ENCODE measurements at places on chromosomes 3 and 15. TPM values are rescaled to one million over a fixed set of nuclear protein-coding genes. Genes with fewer than 3 reads are reported as not detected.

DNA sequence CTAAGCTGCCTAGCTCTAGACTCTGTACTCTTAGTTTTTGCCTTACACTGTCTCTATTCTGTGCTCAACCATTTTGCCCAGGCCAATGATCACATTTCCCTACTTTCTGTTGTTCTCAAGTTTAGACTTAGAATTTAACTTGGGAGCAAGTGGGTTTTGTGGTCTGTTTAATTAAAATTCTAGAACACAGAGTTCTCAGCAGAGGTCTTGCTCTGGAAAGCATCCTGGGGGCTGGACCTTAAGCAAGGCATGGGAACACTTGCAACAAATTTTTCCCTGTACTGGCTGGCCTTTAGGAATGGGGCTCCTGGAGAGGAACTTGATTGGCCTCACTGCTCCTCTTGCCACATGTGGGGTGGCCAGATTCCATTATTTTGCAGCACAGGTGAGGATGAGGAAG lies 236.3 kb upstream of the LRTM1 start:
- DNase-seq, result no peak

DNA sequence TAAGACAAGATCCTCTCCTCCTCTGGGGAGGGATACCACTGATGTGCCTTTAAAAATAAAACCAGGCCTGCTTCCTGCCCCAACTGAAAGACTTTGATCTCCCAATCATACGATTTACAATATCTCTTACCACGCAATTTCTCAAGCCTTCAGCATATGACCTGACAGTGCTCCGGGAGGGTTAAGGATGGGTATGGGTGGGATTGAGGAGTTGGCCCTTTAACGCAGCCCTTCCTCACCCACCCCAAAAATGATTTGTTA lies 67.4 kb downstream of the LRIG1 start:
- no peak for DNase-seq

- DNase-seq, result no peak
These were observed 23.0 kb downstream of the ITGA11 start for GRCh38 chr15:68408971-68409370.

DNA sequence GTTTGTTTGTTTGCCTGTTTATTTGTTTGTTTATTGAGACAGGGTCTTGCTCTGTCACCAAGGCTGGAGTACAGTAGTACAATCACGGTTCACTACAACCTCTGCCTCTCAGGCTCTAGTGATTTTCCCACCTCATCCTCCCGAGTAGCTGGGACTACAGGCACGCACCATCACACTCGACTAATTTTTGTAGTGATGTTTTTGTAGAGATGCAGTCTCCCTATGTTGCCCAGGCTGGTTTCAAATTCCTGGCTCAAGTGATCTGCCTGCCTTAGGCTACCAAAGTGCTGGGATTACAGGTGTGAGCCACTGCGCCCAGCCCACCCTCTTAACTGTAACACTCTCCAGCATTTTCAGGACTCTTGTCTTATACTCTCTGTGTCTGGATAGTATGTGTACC lies 26.7 kb downstream of the PLD1 start:
- no peak for DNase-seq

GRCh38 chr3:195914648-195915473 lies 6.5 kb upstream of the TNK2 start:
- DNase-seq, result peak; percentile 95

- DNase-seq, result no peak
These were observed 587.3 kb downstream of the IGSF11 start for GRCh38 chr3:118447339-118447738.

- no peak for DNase-seq
These were observed 32.6 kb downstream of the CCNB2 start for GRCh38 chr15:59137566-59137965.

GRCh38 chr3:184389384-184389783 lies 9.5 kb downstream of the CHRD start:
- DNase-seq, result no peak

DNA sequence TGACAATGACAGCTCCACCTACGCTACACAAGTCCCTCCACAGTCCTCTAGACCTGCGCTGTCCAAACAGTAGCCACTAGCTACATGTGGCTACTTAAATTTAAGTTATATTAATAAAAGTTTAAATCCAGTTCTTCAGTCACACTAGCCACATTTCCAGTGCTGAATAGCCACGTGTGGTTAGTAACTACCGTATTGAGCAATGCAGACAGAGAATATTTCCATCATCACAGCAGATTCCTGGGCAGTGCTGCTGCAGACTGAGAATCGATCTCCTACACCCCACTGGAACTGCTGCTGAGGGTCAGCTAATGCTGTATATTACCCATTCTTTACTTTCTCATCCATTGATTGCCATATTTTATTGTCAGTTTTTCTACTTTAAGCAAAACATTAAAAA lies 40.9 kb downstream of the HDC start:
- no peak for DNase-seq

DNA sequence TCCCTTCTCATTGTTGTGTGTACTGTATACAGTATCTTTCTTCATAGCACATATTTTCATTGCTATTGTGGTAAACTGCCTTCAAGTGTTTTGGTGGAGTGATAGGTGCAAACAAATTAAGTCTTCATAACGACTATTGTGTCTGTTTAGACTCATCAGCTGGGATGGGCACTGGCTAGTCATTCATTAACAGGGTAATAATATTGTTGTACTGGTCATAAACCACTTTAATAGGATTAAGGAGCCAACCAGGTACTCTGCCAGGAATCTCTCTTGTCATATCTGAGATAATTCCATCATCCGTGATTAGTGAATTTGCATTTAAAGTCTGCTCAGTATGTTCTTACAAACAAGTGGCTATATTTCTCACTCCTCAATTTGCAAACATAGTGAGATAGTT lies 10.2 kb upstream of the TMEM45A start:
- no peak for DNase-seq

- DNase-seq, result no peak
These were observed 12.7 kb downstream of the TAGLN3 start for GRCh38 chr3:112011376-112011940.

DNA sequence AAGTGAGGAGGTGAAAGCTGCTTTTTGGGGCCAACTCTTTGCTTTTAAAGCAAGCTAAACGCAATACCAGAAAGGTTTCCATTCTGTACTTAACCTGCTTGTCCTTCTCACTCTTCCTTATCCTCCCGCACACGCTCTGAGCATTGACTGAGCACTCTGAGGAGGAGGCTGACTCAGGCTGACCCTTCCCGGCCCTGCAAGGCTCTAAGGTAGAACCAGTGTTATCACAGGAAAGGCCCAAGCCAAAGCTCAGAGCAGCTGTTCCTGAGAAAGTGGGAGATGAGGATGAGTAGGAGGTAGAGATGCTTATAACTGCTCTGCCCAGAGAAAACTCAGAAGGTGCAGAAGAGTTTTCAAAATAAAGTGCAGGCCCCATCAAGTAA lies 2.3 kb downstream of the B3GNT5 start:
- DNase-seq, result no peak

DNA sequence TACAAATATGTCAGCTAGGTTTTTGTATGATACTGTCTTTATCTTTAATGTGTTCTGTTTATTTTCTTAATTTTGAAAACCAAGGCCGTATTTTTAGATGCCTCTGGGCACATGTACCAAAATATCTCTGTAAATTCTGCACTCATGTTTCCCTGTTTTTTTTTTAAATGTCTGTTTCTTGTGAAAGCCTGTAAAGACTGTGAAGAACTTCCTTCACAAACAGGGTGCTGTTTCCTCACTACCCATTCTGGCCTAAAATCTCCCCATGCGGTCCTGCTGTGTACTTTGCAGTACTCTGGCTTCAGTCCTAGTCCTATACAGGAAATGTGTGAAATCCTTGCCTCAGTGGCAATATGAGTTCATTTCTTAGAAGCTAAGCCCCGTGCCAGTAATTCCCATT lies 133.4 kb upstream of the ZBTB20 start:
- no peak for DNase-seq

GRCh38 chr15:85539491-85539890 lies 159.1 kb downstream of the AKAP13 start:
- no peak for DNase-seq

- DNase-seq, result peak; percentile 44
These were observed 32.5 kb downstream of the CDCP1 start for GRCh38 chr3:45113625-45114050.

DNA sequence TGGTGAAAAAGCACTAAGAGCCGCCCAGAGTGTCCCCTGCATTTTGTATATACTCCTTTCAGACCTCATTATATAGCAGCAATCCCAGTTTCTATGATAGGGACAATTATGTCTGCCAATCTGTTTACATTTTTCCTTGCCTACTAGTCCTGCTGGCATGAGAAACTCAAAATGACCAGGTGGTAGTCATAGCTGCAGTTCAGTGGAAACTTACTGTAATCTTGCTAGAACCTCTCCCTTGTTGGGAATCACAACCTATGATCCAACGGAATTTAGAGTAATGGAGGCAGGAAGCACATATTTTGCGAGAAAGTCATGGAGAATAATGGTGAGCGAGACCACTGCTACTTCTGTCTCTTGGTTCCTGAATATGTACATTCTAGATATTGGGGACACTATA lies 28.6 kb upstream of the MINAR1 start:
- no peak for DNase-seq

DNA sequence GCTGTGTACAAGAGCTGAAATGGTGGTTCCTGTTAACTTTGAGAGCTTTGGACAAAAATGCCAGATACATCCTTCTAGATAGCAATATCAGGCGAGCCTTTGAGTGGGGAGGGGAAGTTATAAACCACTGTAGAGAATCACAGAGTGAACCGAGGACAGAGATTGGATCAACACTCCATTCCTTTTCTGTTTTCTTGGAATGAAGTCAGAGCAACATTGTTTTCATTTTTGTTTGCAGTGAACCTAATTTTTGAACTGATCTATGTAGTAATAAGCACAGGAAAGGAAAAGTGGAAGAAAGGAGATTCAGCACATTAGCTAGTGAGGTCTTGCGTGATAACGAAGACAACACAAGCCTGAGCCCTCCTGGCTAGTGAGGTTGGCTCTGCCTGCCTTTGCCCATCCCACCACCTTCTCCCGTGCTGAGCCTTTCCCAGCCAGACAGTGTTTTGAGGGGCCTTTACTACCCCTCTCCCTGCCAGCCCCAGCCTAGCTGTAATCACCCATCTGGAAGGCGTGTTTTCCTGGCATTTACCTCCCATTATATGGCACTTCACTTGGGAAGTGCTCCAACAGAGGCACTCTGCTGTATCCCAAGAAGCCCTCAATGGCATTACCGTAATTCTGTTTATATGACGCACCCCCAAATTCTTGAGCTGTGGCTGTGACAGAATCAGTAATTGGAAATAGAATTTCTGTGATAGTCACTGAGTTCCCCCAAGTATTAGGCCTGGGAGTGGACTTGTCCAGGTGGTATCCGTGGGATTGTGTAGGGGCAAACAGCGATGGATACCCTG lies 129.8 kb downstream of the CACNA1D start:
- DNase-seq, result no peak

DNA sequence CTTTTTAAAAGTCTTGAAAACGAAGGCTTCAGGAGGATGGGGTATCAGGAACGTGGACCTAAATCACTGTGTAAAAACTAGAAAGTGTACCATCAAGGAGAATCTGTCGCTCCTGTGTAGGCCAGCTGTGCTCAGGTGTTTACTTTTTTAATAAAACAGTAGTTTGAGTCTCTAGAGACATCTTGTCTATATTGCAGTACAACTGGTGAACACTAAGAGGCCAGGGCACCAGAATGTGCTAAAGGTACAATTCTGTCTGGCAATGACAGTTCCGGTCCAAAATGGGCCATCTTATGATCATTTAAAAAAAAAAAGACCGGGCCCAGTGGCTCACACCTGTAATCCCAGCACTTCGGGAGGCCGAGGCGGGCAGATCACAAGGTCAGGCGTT lies 61.8 kb upstream of the MCF2L2 start:
- no peak for DNase-seq

DNA sequence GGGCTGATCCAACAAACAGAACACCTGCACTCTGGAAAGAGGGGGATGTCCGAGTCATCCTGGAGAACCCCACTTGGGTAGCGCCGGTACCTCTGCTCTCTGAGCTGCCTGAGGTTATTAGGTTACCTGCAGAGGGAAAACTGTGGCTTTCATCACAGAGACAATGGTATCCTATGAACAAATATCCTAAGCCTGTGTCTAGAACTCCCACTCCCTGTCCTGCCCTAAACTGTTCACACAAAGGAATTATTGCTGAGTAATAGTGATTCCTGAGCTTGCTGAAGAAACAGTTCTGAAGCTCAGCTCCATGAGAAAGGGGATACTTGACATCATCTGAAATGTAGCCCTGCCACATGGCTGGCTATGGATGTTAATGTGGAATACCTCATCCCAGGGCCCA lies 31.9 kb upstream of the WNT5A start:
- no peak for DNase-seq

- no peak for DNase-seq
These were observed 92.6 kb downstream of the LEKR1 start for GRCh38 chr3:156918746-156919145.

GRCh38 chr15:36996538-36997181 lies 103.7 kb downstream of the MEIS2 start:
- no peak for DNase-seq

DNA sequence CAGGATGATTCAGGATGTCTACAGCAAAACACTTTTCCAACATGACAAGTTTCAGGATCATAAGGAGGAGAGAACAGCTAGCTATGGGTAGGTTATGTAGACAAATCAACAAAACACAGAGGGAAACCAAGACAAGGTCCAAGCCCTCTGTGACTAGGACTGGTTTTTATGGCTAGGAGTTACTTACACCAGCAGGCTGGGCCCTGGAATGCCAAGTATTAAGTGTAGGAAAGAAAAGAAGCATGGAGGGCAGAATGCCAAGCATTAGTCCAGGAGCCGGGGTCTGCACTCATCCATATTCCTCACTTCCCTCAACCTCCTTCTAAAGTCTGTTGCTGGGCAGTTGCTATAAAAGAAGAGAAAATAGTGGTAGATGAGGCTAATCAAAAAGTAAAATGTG lies 35.3 kb upstream of the PPP2R3A start:
- DNase-seq, result no peak

- no peak for DNase-seq
These were observed 130.0 kb upstream of the KCNMB2 start for GRCh38 chr3:178406206-178406605.

- DNase-seq, result no peak
These were observed 27.5 kb downstream of the PLOD2 start for GRCh38 chr3:146133441-146133840.

The SPESP1 gene
- total RNA-seq, result 4.2 TPM

The DGKG gene
- total RNA-seq, result 18.2 TPM

The OXTR gene
- 0.20 TPM for total RNA-seq

The ZBBX gene
- total RNA-seq, result not detected

The UNC13C gene
- 0.07 TPM for total RNA-seq

The HTD2 gene
- 14.9 TPM for total RNA-seq

The NUP210 gene
- total RNA-seq, result 3.9 TPM

All from left ventricle myocardium superior (tissue), 1 donor.